ENCODE measurements at places on chromosomes 16 and 17.

GRCh38 chr16:66703406-66704215, 7.1 kb upstream of the CMTM4 start:
- no peak for DNase-seq

DNA sequence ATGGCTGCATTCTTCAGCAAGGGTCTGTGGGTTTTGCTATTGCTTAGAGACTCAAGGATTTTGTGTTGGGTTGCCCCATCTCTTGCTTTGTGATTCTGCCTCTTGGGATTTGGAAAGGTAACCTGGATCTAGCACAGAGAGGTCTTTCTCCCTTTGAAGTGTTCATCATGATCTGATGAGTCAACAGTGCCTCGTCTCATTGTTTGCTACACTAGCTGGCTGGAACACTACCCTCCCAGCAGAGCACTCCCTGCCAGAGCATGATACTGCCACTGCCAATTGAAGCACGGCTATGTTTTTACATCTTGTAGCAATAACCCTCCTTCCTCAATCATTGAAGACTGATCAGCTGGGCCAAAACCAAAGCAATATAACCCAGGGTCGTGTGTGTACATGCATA, 361.0 kb downstream of the CDH13 start:
- DNase-seq: no peak

DNA sequence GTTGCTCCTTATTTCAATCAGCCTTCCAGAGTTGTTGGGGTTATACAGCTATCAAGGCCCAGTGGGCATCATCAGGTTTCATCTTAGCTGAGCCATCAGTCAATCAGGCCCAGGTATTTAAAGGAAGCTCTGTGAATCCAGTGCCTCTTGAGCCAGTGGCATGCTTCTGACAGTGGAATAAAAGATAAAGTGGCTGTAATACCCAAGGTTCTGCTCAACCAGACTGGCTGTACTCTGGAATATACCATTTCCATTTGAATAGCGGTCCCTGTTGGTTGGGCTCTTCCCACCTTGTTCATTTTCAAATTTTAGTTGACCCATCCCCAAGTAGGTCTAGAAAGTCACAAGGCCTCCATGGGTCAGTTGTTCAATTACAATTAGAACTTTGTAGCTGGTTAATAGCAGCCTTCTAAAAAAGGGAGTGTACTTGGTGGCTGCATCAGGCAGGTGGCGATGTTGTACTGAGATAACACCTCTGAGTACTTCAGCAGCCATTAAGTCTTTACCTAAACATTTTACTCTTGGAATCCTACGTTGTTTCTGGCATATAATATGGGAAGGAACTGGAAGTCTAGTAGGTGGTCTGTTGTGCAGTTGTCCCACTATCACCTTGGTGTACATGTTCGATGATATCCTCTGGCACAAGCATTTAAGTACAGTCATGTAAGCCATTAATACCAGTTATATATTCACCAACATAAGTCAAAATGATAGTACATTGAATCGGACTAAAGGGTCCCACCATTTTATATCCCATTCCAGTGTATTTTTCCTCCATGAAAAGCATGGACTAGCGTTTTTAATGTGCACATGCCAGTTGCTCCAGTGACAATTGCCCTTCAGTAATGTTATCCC, 294.1 kb downstream of the BCAS3 start:
- peak; percentile 14 for DNase-seq

- DNase-seq: no peak
Measured at GRCh38 chr16:11583889-11584565, 2.7 kb downstream of the LITAF start.

DNA sequence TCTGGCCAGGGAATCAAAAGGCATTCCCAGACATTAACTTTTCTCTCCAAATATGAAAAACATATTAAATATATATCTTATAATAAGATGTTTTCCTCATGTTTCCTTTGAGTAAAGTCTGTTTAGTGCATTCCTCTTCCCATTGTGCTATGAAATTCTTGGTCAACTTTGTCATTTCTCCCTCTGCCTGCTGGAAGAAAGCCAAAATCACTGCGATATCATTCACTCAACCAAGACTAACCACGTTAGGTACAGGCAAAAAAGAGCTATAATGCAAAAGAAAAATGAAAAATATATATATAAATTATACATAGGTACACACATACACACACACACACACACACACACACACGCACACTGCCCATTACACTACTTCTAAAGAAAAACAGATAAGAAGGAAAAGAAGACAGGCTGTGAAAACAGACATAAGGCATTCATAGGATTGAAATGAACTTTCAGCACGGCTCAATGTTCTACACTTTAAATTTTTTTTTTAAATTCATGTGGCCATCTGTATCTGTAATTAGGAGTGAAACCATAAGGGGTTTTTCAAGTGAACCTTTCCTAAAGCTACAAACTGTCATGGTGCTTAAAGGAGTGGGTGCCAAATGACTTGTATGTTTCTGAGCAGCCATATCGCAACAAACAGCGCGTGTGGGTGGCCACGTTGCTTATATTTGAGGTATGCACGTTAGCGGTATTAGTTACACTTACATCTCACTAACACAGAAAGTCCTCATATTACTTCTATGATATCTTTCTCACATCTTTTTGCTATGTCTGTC, 71.6 kb upstream of the PSMD7 start:
- no peak for DNase-seq

- DNase-seq: no peak
Measured at GRCh38 chr17:67470163-67470562, 93.1 kb downstream of the PITPNC1 start.

GRCh38 chr16:14172200-14172809, 101.2 kb downstream of the MRTFB start:
- DNase-seq: no peak

DNA sequence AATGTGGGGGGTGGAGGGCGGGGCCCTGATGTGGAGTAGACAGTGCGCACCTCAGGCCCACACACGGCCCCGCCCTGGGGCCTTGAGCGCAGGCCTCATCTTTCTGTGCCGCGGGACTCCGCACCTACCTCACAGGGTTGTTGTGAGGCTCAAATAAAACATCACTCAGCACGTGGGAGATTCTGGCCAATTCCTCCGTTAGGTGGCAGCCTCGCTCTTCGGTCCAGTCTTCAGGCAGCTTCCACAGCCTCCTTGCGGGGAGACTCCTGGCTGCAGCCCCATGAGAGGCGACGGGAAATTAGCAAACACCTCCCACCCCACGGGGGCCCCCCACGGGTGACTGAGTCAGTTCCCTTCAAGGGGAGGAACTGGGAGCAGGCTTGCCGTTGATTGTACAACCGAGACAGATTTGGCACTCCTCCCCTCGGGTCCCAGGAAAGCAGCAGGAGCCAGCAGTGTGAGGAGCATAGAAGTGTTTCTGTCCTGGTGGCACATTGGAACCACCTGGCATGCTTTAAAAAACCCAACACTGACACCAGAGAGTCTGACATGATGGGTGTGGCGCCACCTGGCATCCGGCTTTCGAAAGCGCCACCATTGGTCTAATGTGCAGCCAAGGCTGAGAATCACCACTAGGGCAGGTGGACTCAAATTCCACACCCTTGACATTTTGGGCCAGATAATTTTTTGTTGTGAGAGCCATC, 7.6 kb downstream of the MRM1 start:
- peak; percentile 40 for DNase-seq

- DNase-seq: no peak
Measured at GRCh38 chr16:84514874-84515835, 10.7 kb upstream of the MEAK7 start.

GRCh38 chr17:74186498-74186897, 17.0 kb upstream of the RPL38 start:
- no peak for DNase-seq

GRCh38 chr17:76523084-76524037, 14.1 kb downstream of the CYGB start:
- peak; percentile 77 for DNase-seq

DNA sequence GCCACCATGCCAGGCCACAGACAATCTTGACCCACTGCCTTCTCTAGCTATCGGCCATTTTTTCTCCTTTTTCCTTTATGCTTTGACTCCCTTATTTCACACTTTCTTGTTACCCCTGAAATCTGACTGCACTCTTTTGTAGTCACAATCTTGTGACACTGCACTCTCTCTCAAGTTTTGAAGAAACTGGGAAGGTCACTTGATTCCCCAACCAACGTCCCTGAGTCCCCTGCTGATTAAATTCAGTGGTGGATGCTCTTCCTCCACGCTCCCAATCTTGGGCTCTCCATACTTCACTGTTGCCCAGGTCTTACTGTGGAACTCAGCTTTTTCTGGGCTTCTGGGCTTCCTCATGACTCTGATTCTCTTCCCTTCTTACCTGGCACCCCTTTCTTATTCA, 33.9 kb downstream of the PECAM1 start:
- no peak for DNase-seq

GRCh38 chr17:42531455-42532354, 4.3 kb upstream of the NAGLU start:
- DNase-seq: peak; percentile 42

GRCh38 chr17:42271779-42272035, 4.5 kb downstream of the STAT5B start:
- no peak for DNase-seq

DNA sequence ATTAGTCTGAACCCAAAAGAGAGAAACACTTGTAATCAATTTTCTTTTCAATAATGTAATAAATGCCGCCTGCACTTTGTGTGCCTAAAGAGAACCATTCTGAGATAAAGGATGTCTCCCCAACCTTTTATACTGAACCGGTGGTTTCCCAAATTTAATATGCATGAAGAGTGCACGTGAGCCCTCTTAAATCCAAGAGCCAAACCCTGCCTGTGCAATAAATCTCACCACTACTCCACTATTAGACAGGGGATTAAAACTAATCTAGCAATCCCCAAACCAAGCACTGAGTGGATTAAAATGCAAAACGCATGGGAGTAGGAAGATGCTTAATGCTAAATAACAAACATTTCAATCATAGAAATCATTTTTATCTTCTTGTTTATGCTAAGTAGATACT, 351.0 kb upstream of the PSMD7 start:
- DNase-seq: no peak

GRCh38 chr17:49638818-49639217, 39.1 kb downstream of the SPOP start:
- DNase-seq: no peak

GRCh38 chr17:1201132-1201702, 21.4 kb upstream of the ABR start:
- DNase-seq: no peak

DNA sequence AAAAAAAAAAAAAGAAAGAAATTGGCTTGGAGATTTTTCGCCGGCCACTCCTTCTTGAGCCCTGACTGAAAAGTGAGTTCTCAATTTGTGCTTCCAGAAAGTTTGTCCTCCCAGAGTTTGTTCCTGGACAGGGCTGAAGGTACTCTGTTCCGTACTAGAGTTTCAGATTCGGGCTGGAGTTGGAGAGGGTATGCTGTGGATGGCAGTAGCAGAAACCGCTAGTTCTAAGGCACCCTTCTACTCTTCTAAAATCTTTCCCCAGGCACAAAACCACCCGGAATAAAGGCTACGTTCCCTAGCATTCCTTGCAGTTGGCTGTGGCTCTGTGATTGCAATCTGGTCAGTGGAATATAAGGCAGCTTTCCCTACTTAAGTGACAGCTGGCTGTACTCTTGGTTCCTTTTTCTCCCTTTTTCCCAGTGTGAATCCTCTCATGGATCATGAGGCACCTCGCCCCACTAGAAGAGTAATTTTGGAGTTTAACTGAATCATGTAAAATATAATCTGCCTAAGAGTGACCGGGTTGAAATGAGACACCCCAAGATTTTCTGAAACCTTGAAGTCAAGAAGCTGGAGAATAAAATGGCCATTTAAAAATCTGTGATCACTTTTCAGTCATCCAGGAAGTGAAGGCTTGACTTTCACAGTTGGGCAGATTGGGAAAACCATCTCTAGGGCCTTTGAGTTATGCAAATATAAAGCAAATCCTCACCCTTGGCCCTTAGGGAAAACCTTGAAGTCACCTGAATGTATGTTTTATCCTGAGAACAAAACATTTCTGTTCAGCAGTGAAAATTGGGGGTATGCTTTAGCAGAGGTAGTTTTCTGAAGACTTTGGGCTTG, 901 bp upstream of the HEATR6 start:
- no peak for DNase-seq

DNA sequence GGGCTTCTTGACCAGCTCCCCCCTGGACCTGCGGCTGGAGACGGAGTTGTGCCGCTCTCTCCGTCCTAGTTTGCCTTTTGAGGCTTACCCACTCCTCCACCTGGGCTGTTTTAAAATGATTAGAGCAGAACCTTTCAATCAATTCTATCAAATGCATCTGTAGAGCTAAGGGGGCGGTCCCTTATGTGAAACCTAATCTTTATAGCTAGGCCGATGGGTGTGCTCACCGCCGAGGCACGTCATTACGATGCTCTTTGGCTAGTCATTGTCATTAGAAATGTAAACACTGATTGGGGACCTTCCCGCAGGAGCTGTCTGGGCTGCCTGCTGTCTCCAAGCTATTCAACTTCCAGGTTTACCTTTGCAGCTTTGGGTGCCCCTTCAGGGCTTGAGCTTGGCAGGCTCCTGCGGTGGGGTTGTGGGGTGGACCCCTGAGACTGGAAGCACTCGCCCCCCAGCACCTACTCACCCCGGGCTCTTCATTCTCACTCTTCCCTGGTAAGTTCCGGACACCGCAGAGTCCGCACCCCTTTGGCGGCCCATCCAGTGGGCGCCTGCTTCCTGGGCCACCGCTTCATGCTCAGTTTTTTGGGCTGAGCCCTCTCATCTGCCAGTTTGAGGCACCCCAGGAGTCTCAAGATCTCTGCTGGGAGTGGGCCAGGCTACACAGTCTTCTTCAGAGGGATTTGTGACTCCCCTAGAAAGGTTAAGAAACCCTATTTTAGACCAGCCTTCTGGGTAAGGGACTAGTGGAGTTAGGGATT, 20.9 kb upstream of the IL17C start:
- no peak for DNase-seq

DNA sequence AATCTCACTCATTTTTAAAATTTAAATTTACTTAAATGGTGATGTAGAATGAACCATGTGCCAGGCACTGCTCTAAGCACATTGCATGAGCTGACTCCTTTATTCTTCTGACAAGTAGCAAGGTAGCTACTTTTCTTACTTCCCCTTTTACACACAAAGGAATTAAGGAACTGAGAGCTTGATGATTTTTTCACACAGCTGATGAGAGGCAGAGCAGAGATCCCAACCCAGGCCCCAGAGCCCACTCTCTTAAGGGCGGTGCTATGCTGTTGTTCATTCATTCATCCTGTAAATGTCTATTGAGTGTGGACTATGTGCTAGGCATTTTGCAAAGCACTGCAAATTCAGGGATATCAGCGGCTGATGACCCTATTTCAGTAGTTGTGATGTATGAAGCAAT, 17.9 kb downstream of the SEC14L5 start:
- DNase-seq: no peak

GRCh38 chr16:12775656-12776236, 27.9 kb downstream of the CPPED1 start:
- no peak for DNase-seq

GRCh38 chr16:49280105-49280741, 1.4 kb downstream of the CBLN1 start:
- peak; percentile 45 for DNase-seq

Measured in progenitor cell of endocrine pancreas (in vitro differentiated cells).